ENCODE measurements at places on chromosomes 12 and 14. TPM values are rescaled to one million over a fixed set of nuclear protein-coding genes. Genes with fewer than 3 reads are reported as not detected.

- peaks cover 39% of the 10 kb centered on the region for H3K27me3 ChIP-seq
- H3K27ac ChIP-seq: no peak overlapping the region
- no peak overlapping the region for H3K4me3 ChIP-seq
- H3K36me3 ChIP-seq: no peaks in the 10 kb centered on the region
- peaks cover 3% of the 10 kb centered on the region for H3K4me1 ChIP-seq
These were observed 11.7 kb upstream of the PPP4R4 start for GRCh38 chr14:94162466-94162865.

DNA sequence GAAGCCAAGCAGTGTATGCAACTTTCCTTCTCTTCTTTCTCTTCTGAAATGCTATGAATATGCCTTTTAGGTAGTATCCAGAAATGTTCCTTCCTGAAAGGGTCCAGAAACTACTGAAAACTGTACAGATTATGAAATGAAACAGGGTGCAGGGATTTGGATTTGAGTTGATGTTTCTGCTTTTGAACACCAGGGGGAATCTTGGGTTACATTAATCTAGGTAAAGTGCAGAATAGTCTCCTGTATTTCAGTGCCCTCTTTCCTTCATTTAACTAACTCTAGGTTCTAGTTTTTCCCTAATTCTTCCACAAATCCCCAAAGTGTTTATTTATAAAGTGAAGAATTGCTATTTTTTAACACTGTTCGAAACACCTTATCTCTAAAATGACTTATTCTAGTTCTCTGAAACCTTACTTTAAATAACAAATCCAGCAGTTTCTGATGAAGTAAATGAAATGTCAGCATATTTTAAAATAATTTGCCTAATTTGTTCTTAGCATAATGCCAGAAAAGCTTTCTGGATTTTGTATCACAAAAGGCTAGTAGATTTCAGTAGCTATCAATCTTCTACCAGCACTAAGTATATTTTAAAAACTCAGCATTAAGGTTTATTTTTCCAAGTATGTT is 111.9 kb downstream of the LRRK2 start:
- H3K27ac ChIP-seq: no peak overlapping the region
- no peaks in the 10 kb centered on the region for H3K27me3 ChIP-seq
- H3K4me3 ChIP-seq: no peak overlapping the region
- no peaks in the 10 kb centered on the region for H3K36me3 ChIP-seq

GRCh38 chr12:96882862-96883261 is 24.2 kb upstream of the NEDD1 start:
- H3K27ac ChIP-seq: no peak overlapping the region
- H3K4me1 ChIP-seq: peaks cover 13% of the 10 kb centered on the region

- no peak overlapping the region for H3K27ac ChIP-seq
- no peaks in the 10 kb centered on the region for H3K36me3 ChIP-seq
- peaks cover 3% of the 10 kb centered on the region for H3K4me1 ChIP-seq
- no peak for DNase-seq
These were observed 4.9 kb upstream of the NEMF start for GRCh38 chr14:49857427-49858003.

DNA sequence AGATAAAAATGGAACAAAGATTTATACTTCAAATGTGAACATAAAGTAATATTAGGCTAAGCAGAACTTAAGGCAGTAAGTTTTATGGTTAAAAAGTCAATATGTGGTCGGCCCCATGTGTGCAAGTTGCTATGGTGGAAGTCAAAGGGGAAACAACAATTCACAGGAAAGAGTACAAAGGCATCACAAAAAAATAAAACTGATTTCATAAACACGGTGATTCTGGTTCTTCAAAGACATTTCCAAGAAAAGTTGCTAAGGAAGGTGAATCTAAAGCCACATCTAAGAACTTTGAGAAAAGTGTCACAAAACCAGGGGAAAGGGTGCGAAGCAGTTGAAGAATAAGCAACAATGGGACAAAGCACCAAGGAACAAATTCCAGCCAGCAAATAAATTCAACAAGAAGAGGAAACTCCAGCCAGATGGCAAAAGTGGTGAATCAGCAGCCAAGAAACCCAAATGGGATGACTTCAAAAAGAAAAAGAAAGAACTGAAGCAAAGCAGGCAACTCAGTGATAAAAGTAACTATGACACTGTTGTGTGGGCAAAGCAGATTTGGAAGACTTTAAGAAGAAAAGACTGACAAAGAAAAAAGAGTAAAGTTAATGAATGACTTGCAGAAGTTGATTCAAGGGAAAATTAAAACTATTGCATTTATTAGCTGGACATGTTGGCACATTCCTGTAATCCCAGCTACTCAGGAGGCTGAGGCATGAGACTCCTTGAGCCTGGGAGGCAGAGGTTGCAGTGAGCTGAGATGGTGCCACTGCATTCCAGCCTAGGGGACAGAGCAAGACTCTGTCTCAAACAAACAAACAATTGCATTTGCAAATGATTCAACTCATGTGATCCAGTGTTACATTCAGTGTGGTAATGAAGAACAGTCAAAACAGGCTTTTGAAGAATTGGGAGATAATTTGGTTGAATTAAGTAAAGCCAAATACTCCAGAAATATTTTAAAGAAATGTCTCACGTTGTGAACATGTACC is 19.5 kb downstream of the PTGDR start:
- no peaks in the 10 kb centered on the region for H3K36me3 ChIP-seq
- H3K27me3 ChIP-seq: 0 out of 2 replicates have a peak, but pooled peaks cover 2% of the 10 kb centered on the region
- no peak overlapping the region for H3K4me3 ChIP-seq
- DNase-seq: peak; percentile 21
- no peak overlapping the region for H3K27ac ChIP-seq

- no peaks in the 10 kb centered on the region for H3K36me3 ChIP-seq
- H3K27ac ChIP-seq: no peak overlapping the region
- H3K27me3 ChIP-seq: peaks cover 2% of the 10 kb centered on the region
- no peaks in the 10 kb centered on the region for H3K4me1 ChIP-seq
- H3K4me3 ChIP-seq: no peak overlapping the region
- no peak for DNase-seq
These were observed 140.6 kb upstream of the PELI2 start for GRCh38 chr14:55977392-55978150.

DNA sequence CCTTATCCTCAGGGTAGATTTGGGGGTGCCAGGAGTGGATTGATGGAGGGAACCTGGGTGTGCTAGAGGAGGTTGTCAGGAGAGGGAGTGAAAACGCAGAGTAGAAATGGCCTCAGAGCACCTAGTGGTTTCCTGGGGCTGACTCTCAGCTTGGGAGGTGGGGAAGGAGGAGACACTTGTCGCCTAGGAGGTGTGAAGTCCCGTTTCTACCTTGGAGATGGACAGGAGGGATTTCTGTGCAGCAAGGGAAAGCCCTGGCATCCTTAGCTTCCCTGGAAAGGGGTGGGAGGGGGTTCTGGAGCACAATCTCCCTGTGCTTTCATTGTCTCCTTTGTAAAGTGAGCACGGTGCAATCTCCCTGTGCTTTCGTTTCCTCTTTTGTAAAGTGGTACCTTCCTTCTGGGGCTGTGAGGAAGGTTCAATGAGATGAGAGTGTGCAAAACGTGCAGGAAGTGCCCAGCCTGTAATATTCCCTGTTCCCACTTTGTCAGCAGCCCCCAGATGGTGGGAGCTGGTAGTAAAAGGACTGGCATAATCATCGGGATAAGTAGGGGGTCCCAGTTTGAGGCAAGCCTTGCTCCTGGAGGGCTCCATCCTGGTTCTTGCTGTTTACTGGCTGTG is 1.6 kb downstream of the OAS3 start:
- H3K36me3 ChIP-seq: no peaks in the 10 kb centered on the region
- H3K27ac ChIP-seq: no peak overlapping the region
- peaks cover 2% of the 10 kb centered on the region for H3K4me1 ChIP-seq
- no peaks in the 10 kb centered on the region for H3K27me3 ChIP-seq
- no peak for DNase-seq

- no peaks in the 10 kb centered on the region for H3K27me3 ChIP-seq
- no peaks in the 10 kb centered on the region for H3K4me1 ChIP-seq
- no peak for DNase-seq
- no peak overlapping the region for H3K4me3 ChIP-seq
These were observed 311.7 kb upstream of the CCDC196 start for GRCh38 chr14:66174453-66174891.

DNA sequence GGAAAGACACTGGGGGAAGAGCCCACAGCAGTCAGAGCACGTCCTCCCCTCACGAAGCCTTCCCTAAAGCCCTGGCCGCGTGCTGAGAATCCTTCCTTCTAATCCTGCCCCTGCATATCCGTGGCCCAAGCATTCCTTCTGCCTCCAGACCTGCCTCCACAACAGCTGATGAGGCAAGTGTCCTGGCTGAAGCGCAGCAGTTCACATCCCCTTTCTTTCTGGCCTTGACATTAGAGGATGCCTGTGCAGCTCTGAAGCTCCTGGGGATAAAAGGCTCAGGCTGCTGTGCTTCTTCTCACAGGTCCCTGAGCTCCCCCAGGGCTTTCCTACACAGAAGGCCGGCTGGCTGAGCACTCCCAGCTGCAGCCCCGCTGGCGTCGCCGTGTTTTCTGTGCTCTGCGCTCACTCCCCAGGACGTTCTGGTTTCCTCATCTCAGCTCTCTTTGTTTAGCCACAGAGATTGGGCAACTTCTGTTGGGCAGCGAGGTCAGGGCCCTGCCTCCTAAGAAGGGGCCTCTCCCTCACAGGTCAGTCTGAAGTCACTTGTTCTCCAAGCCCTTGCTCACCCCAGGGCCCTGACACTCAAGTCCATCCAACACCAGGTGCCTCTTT is 45.8 kb downstream of the NINJ2 start:
- H3K27me3 ChIP-seq: peaks cover 26% of the 10 kb centered on the region
- H3K36me3 ChIP-seq: no peaks in the 10 kb centered on the region
- H3K4me1 ChIP-seq: peaks cover 4% of the 10 kb centered on the region
- no peak overlapping the region for H3K4me3 ChIP-seq
- no peak overlapping the region for H3K27ac ChIP-seq

DNA sequence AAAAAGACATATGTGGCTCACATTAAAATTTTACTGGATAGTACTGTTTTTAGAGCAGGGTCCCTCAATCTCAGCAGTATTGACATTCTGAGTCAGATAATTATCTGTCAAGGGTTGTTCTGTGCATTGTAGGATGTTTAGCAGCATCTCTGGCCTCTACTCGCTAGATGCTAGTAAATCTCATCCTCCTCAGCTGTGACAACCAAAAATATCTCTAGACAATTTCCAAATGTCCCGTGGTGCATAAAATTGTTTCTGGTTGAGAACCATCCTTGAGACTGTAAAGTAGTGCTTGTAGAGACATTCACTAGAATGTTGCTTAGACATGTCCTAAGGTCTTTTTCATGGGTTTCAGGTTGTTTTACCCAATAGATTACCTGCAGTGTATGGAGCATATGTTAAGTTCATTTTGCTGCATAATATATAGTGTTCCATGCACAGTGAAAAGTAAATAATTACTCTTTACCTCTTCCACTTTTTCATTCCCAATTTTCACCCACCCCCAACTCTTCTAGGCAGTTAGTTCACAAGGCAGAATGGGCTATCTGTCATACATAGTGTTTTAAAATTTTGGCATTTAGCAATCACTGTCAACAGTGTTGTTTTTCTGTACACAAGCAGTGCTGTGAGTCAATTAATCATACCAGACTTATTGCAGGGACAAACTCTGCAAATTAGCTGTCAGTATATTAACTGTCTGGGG is 200.2 kb upstream of the SLC38A2 start:
- no peak for DNase-seq
- no peaks in the 10 kb centered on the region for H3K4me1 ChIP-seq
- H3K27me3 ChIP-seq: no peaks in the 10 kb centered on the region
- H3K4me3 ChIP-seq: no peak overlapping the region

DNA sequence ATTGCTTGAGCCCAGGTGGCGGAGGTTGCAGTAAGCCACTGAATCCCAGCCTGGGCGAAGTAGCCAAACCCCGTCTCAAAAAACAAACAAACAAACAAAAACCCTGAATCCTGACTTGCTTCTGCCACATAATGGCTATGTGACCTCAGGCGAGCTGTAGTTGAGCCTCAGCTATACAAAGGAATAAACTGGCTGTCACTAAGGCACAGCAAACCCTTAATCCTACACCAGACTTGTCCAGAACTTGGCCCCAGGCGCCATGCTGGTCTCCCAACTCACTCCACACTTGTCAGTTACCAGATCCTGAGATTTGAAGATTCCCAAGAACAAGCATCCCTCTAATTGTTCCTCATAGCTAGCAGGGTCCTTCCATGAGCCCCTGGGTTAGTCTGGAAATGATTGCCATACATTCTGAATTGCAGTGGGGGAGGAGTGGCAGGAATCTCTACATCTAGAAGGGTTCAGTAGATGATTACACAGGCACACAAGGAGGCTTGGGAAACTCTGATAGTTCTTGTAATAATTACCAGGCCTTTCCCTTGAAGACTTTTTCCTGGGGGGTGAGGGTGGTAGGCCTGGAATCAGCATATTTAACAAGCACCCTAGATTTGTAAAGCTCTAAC is 9.9 kb downstream of the MAP3K12 start:
- DNase-seq: no peak
- peaks cover 14% of the 10 kb centered on the region for H3K4me1 ChIP-seq
- H3K36me3 ChIP-seq: peaks cover 33% of the 10 kb centered on the region
- no peaks in the 10 kb centered on the region for H3K27me3 ChIP-seq
- no peak overlapping the region for H3K27ac ChIP-seq
- no peak overlapping the region for H3K4me3 ChIP-seq

DNA sequence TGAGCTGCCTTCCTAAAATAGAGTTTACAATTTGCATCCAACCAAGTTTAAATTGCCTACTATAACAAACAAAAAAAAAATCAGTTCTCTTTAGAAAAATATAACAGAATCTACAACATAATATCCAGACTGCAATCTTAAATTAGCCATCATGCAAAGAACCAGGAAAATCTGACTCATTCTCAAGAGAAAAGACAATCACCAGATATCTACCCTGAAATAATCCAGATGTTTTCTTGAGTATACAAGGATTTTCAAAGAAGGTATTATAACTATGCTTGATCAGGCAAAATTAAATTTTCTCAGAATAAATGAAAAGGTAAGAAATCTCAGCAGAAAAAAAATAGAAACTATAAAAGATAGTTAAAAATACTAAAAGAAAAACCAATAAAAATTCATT is 115.6 kb downstream of the CCER1 start:
- H3K27ac ChIP-seq: no peak overlapping the region
- no peaks in the 10 kb centered on the region for H3K36me3 ChIP-seq
- H3K27me3 ChIP-seq: no peaks in the 10 kb centered on the region
- no peak overlapping the region for H3K4me3 ChIP-seq
- DNase-seq: no peak

- peaks cover 22% of the 10 kb centered on the region for H3K36me3 ChIP-seq
- DNase-seq: no peak
- H3K4me3 ChIP-seq: no peak overlapping the region
- no peak overlapping the region for H3K27ac ChIP-seq
- no peaks in the 10 kb centered on the region for H3K27me3 ChIP-seq
These were observed 105.1 kb downstream of the MNAT1 start for GRCh38 chr14:60839657-60840056.

GRCh38 chr12:6229224-6230218 is 29.3 kb downstream of the CD9 start:
- no peak overlapping the region for H3K4me3 ChIP-seq
- peak; percentile 97 for DNase-seq
- no peaks in the 10 kb centered on the region for H3K36me3 ChIP-seq

The RFLNA gene
- not detected for total RNA-seq

The GPHN gene
- 7.2 TPM for total RNA-seq

The RHOF gene
- 3.0 TPM for total RNA-seq

The CMTM5 gene
- not detected for total RNA-seq

The PRH2 gene
- 0.28 TPM for total RNA-seq

The LHX5 gene
- not detected for total RNA-seq

The PMEL gene
- total RNA-seq: 1.7 TPM

The PDE6H gene
- not detected for total RNA-seq

The TMCC3 gene
- 0.36 TPM for total RNA-seq
